ENCODE measurements at places on chromosomes 16 and 17.

GRCh38 chr17:7405350-7406234, 1.7 kb upstream of the TMEM256 start:
- DNase-seq = no peak

GRCh38 chr16:59169168-59169567, 435.1 kb upstream of the GOT2 start:
- DNase-seq = no peak

- peak; percentile 33 for DNase-seq
These were observed at the start of gene MFSD6L for GRCh38 chr17:8798846-8799569. TSS of gene MFSD6L (minus strand) at chr17:8799365. CDS start at chr17:8799120, 245 bp downstream.

DNA sequence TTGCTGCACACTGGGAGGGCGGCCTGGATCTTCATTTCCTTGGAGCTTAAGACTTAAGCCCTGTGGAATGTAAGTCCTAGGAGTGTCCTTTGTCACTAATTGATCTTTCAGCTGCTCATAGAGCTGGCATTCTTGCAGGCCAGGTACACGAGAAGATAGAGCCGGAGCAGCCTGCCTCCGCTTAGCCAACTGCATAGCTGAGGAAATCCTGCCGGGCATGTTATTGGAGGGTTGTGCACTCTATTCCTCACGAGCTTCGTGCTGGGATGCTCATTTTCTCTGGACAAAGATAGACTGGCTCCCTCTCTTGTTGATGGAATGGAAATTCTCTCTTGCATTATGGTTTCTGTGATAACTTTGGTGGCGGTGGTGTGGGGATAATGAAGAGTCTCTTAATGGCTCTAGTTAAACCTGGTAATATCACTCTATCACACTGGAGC, 76.9 kb downstream of the RPA1 start:
- no peak for DNase-seq

- peak; percentile 38 for DNase-seq
These were observed 46.9 kb downstream of the IRX6 start for GRCh38 chr16:55370762-55371482.

DNA sequence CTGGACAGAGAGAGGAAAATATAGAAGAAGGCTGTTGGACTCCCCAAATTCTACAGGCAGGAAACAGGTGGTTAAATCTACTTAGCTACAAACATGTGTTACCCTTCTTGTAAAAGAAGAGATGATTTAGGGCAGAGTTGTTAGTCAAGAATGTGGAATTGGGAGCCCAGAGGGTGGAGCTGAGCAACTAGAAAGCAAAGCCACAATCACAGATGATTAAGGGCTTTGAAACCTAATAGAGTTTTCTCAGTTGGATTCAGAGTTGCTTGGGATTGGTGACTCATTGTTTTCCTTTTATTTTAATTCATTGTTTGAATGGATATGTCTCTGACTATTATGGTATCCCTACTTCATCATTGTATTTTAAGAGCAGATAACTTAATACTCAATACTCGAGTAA, 6.2 kb downstream of the ACSM5 start:
- no peak for DNase-seq

GRCh38 chr16:3068487-3068886, 3.0 kb downstream of the IL32 start:
- no peak for DNase-seq

- DNase-seq = no peak
These were observed 8.2 kb downstream of the SLC6A2 start for GRCh38 chr16:55663765-55664677.

DNA sequence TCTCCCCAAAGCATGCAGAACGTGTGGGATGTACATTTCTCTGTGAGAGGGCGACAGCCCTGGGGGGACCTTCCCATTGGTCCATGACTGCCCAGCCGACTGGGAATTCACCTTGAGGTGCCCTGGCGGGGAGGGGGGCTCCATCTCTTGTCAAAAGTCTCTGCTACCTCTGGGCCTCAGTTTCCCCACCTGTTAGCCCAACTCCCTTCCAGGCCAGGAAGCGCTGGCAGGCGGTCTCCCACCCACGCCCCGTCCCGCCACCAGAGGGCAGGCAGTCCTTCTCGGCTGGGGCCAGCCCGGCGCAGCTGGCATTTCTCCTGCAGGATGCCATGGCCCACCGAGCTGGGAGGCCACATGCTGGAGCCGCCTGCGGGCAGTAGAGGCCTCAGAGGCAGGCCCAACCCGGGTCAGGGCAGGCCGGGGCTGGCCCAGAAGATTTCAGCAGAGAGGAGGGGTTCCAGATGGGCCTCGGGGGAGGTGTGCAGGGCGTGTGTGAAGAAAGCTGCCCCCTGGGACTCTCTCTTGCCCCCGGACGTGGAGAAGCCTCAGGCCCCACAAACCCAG, 16.6 kb downstream of the CD7 start:
- DNase-seq = no peak

DNA sequence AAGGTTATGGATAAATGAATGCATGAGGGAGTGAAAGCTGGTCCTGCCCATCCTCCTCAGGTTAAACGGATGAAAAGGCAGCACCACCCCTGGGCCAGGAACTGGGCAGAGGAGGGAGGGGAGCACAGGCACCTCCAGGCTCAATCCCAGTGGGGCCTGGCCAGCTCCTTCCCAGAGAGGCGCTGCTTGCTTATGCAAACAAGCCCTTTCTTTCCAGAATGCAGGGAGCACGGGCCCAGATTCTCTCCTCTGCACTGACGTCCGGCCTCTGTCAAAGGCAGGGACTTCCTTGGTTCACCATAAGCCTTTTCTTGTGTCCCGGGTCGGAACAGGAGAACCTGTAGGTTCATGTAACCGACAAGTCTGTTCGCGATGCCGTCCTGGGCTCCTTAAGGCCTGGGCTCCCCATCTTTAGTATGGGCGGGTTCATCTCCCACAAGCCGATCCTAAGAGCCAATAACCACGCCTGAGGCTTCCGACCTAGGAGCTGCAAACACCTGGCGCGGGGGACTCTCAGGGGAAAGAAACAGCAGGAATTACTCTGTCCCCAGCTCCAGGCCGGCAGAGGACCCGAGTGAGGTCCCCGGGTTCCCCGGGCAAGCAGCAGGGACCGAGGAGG, 16.3 kb downstream of the ENPP7 start:
- DNase-seq = no peak

GRCh38 chr16:67580202-67580601, 17.9 kb downstream of the CTCF start:
- no peak for DNase-seq

GRCh38 chr17:77887464-77888241, 70.8 kb upstream of the TNRC6C start:
- peak; percentile 60 for DNase-seq

- DNase-seq = no peak
These were observed 102.6 kb downstream of the ZNF778 start for GRCh38 chr16:89319886-89320781.

DNA sequence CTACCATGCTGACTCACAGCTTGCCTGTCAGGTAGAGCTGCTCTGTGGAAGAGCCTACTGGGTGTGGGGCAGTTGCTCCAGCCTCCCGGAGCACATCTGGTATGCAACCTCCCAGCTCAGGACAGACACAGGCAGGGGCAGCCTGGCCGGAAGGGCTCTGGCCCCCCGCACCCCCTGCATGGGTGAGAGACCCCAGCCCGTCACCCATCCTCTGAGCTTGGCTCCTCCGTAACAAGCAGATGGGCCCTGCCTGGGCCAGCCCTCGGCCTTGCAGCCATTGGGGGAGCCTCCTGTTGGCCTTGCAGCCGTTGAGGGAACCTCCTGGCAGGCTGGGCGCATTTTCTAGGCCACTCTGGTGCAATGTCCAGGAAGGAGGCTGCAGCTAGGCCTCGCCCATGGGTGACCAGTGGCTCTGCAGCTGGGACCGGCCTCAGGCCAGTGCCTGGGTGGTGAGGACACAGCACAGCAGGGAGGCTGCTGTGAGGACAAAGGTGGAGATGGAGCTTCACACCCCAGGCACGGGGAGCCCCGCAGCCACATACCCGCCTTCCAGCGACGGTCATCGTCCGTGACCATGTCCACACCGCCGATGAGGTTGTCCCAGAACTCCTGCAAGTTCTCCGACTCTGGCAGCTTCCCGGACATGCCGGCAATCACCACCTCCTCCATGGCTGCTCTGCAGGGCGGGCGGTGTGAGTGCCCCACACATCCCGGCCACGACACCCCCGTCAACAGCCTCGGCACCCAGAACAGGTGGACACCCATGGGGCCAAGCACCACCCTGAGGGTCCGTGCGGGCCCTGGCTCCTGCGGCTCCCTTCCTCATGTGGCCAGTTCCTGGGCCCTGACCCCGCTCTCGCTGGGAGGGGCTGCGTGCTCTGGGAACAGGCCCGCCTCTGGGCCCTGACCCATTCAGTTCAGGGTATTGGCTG, 2.0 kb downstream of the FASN start:
- DNase-seq = no peak

- DNase-seq = no peak
These were observed 3.3 kb upstream of the PRSS33 start for GRCh38 chr16:2790631-2791030.

DNA sequence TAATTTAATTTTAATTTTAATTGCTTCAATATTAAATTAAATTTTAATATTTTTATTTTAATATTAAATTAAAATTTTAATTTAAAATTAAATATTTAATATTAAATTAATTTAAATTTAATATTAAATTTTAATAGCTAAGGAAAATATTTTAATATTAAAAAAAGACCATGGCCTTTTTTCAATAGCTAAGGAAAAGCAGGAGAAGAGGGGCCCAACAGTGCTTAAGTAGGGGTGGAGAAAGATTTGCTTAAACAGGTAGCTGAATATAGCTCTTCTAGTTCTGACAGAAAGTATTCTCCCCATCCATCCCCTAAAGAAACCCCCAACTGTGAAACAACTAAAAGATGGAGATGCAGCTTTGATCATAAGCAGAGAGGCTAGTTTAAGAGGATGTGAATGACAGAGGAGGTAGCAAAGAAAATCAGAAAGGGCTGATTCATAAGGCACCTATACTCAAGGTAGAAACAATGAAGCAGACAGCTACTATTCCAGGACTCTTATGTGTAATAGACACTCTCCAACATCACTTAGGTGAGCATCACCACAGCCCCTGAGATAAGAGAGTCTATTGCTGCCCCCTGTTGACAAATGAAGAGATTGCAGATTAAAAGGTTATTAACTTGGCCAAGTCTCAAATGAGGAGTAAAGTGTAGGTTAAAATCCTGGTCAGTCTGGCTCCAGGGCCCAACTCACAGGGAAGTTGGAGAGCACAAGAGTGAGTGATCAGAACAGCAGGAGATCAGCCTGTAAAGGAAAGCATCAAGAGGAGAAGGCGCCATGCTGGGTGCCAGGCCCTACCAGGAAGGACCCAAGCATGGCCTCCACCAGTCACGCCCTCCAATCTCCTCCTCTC, 7.8 kb upstream of the RNASEK start:
- DNase-seq = no peak

DNA sequence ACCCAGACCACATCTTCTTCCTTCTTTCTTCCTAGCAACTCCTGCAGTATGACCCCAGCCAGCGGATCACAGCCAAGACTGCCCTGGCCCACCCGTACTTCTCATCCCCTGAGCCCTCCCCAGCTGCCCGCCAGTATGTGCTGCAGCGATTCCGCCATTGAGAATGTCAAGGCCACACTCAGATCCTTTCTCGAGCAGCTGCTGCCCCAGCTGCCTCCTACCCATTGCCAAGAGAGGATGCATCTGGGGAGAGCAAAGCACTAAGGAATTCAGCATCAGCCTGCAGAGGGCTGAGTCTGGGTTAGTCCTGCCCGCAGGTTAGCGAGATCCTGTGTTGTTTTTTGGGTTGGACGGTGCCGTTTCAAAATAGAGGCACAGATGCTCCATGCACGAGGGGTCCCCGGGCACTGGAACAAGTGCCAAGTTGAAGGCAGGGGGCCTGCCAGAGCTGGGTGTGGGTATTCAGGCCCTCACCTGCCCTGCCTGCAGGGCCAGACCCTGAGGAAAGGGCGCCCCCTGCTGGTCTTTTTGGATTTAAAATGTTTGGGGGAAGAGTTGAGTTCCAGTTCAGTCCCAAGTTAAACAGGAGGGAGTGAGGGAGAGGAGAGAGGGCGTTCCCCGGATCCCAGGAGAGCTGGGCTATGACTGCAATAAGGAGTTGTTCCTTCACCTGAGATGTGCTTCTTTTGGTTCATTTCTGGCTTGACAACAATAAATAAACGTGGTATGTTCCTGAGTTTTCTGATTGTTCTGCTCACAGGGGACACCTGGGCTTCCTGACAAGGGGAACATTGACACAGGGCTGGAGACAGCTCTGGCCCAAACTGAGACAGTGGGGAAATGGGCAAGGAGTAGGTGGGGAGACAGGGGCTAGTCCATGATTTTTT, 4.9 kb downstream of the CDK3 start:
- DNase-seq = no peak

DNA sequence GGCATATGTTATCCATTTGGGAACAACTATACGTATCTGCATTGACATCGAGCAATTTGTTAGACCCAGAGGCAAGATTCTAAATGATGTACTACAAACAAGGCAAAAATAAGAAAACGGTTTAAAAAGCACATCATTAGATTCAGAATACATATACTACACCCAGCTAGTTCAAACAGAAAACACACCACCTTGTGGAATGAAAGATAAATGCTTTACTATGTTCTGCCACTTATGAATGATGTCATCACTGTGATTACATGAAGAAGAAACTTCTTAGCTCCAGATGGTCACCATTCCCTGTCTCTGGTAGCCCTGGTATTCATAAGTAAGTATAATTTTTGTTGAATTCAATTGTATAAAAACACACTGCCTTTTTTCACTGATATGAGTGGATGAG, 7.8 kb downstream of the NACA2 start:
- DNase-seq = no peak

DNA sequence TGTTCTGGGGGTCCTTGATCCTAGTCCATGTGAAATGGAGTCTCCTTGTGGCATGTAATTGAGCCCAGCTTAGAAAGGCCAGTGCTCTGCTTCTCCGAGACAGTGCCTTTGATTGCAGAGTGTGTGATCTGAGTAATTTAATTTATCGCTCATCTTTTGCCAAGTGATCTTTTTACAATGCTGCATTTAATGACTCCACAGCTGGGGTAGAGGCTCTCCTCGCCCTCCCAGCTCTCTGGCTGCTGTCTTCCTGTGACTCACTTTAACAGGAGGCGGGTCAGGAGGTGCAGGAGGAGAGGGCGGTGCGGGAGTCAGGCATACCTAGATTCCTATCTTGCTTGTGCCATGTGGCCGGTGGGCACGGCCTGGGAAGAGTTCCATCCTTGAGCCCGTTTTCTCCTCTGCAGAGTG, 113.4 kb upstream of the FOXF1 start:
- DNase-seq = peak; percentile 57
